ENCODE measurements at places on chromosomes 1 and 21.

- DNase-seq, result no peak
Measured at GRCh38 chr21:17427831-17428483, 84.9 kb upstream of the CXADR start.

GRCh38 chr1:196007763-196008162 lies 600.5 kb downstream of the KCNT2 start:
- no peak for DNase-seq

DNA sequence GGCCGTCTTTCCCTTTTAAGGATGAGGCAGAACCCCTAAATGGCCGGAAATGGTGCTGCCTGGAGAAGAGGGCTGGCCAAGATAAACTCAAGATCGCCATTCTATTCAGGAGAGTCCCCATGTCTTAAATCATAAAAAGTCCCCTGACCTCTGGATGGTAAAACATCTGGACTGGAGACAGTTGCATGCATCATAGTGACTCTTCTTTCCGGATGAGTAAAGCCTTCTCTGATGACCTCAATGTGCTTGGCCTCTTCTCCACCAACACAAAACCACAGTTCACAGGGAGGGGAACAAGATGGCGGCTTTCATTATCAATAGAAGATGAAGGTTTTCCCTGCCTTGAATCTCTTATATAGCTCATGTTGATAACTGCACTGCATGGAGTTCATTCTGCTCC lies 27.5 kb upstream of the H6PD start:
- no peak for DNase-seq

- DNase-seq, result no peak
Measured at GRCh38 chr1:208160259-208160819, 83.8 kb downstream of the PLXNA2 start.

- no peak for DNase-seq
Measured at GRCh38 chr1:156003923-156004188, 16.9 kb downstream of the SSR2 start.

DNA sequence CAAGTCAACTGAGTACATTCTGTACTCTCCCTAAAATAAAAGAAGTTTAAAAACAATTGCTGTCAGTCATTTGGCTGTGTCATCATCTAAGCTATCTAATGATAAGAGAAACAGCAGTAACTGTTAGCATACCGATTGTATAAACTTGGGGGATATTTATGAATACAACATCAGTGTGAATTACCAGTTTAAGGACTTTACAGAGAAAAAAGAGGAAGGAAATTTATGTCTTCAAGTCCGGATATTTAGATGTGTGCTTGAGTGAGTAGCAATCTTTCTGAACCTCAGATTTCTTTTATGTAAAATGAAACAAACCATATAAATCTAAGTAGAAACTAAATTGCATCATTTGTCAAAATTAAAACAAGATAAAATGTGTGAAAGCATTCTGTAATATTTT lies 1557.0 kb downstream of the MRPL39 start:
- no peak for DNase-seq

DNA sequence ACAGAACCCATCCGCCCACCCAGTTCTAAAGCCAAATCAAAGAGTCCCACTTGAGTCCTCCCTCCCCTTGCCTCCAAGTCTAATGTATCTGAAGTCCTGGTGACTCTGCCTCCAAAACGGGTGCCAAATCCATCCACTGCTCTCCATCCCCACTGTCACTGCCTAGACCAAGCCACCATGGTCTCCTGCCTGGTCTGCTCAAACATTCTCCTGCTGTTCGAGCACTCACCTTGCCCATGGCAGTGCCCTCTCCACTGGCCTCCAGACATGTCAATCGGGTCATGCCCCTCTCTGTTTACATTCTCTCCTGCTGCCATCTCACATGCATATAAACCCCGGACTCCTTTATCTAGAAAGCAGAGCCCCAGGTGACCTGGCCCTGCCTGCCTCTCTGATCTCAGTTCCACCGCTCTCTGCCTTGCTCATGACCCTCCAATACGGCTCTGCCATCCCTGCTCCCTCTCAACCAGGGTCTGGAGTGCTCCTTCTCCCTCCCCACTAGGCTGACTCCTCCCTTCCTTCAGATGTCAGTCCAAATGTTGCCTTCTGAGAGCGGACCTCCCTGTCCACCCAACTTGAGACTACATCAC lies 32.1 kb upstream of the MX1 start:
- no peak for DNase-seq

- DNase-seq, result no peak
Measured at GRCh38 chr1:109805486-109806165, 41.9 kb upstream of the EPS8L3 start.

DNA sequence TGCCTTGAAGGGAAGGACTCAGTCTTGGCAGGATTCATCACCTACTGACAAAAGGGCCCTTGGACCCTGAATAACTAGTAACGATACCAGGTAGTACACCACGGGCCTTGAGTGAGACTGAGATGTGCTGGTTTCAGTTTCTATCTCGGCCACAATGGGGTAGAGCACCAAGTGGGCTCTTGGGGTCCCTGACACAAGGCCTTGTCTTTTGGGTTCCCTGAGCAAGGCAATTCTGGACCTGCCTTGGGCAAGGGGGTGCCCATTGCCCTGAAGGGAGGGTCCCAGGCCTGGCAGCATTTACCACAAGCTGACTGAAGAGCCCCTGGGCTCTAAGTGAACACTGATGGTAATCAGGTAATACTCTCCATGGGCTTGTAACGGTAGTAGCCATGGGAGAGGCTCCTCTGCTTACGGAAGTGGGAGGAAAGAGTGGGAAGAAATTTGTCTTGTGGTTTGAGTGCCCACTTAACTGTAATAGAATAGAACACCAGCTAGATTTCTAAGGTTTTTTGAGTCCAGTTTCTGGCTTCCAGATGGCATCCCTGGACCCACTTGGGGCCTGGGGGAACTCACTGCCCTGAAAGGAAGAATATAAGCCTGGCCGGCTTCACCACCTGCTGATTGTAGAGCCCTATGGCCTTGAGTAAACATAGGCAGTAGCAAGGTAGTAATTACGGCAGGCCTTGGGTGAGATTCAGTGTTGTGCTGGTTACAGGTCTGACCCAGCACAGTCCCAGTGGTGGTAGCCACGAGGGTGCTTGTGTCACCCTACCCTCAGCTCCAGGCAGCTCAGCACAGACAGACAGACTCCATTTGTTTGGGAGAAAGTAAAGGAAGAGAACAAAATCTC lies 58.5 kb downstream of the WDR4 start:
- no peak for DNase-seq

DNA sequence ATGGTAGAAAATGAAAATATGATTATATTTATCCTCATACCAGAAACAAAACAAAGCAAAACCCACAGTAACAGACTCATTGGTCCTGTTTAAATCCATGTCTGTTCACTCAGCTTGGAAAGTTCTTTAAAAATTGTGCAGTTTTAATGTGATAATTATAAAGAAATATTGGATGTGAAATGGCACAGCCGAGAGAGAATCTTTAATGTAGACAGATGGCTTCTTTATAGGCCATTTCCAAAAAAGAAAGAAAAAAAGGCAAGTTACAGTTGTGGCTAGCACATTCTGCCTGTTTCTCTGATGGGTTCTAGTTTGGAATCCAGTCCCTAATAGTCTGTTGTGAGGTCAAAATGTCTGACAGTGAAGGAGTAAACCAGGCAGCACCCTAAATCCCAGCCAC lies 62.0 kb downstream of the SH3BGR start:
- no peak for DNase-seq

- DNase-seq, result no peak
Measured at GRCh38 chr1:62117018-62117750, 77.5 kb upstream of the L1TD1 start.

GRCh38 chr1:215888159-215888558 lies 321.1 kb downstream of the KCTD3 start:
- no peak for DNase-seq

GRCh38 chr1:200423235-200423634 lies 13.4 kb upstream of the ZNF281 start:
- DNase-seq, result no peak

DNA sequence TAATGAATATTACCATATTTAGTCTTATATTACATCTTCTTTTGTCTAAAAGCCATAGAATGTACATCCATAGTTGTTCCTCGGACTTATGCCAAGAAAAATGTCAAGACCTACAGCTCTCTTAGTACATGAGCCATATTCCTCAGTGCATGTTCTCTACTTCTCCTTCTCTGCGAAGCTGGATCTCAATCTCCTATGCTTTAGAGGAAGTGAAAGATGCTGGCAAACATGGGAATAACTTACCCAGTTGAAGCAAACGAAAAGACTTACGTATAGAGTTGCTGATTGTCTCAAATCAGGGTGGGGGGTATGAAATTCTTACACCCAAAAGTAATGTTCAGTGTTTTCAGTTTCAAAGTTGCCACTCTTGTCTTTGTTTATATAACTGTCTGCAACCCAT lies 32.7 kb downstream of the OR13G1 start:
- no peak for DNase-seq

DNA sequence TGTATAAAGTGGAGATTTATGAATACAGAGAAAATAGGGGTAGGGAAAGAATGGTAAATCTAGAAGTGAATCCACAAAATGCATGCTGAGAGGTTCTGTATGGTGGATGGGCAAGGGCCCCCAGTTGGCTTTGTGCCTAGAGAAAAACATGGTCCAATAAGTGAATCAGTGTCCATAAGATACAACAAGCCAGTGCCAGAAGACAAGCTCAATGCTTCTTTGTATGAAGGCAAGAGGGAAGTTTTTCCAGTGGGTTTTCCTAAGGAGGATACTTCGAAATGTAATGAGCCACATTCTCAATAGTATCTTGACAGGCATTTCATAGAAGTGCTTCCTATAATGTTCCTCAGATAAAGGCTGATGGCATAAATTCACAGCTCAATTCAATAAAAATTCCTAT lies 169.4 kb upstream of the HMCN1 start:
- DNase-seq, result no peak

DNA sequence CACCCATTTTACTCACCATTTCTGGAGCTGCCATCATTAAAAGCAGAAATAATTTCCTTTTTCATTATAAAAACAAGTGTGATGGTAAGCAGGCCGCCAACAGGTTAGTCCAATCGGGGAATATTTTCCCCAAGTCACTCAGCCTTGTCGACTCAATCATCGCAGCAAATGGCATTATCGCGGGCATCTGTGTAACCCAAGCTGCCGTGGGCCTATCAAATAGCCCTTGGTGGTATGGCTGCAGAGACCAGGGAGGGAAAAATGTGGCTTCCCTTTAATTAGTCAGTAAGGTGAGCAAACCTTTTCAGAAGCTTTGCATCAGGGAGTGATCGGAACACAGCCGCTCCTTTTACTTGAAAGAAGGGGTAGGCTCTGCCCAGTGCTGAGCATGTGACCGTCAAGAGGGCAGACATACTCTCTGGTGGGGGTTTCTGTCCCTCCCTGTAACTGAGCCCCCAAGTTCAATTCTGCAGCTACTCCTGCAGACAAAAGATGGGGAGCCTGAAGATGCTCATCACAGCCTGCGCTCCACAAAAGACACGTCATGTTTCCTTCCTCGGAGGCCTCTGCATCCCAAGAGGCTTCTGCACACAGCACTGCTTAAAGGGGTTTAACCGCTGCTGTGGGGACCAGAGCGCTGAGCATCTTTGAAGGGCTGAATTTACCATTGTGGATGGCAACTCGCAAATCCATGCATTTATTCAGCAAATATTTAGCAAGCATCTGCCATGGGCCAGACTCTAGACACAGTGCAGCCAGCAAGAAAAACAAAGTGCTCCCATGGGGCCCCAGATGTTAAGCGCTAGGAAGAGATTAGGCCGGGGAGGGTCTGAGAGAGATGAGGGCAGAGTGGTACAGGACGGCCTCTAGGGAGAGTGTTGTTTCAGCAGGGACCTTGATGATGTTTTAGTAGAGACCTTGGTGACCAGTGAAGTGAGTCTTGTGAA lies 1.2 kb upstream of the TMPRSS3 start:
- no peak for DNase-seq

- DNase-seq, result no peak
Measured at GRCh38 chr21:41402796-41403195, 23.2 kb upstream of the MX1 start.

GRCh38 chr1:85957760-85958159 lies 198.8 kb downstream of the COL24A1 start:
- DNase-seq, result no peak

DNA sequence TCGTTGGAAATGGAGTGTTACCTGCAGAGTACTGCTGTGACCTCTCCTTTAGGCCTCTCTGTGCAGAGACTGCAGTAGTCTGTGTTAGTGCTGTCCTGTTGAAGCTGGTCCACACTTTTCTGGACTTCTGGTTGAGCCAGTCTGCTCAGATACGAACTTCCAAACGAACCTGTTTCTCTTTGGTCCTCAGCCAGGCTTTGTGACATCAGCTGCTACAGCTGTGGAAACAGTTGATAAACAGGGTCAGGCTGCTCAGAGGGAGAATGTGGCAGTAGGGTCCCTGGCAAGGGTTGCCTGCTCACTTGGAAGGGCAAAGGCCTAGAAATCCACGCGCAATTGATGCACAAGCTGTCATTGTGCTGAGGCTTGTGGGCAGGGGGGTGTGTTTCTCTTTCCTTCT lies 98.8 kb downstream of the NOS1AP start:
- DNase-seq, result no peak

DNA sequence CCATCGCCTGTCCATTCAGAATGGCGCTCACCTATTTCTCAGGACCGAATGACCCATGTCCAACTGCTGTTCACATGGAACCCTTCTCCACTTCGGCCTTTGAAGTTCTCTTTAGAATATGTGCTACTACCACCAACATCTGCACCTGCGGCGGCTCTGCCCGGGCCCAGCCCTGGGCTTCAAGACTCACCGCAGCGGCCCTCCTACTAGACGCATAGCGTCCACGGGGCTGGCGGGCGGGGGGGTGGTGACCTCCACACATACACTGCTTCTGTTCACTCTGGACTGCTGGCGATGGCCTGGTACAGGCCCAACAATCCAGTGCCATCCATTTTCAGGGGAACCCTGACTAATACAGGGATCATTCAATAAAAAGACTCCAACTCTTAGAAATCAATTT lies 394.2 kb downstream of the VAV3 start:
- no peak for DNase-seq

GRCh38 chr1:51912881-51913280 lies 34.4 kb upstream of the NRDC start:
- no peak for DNase-seq

- no peak for DNase-seq
Measured at GRCh38 chr1:95048317-95048716, 24.4 kb downstream of the ALG14 start.

DNA sequence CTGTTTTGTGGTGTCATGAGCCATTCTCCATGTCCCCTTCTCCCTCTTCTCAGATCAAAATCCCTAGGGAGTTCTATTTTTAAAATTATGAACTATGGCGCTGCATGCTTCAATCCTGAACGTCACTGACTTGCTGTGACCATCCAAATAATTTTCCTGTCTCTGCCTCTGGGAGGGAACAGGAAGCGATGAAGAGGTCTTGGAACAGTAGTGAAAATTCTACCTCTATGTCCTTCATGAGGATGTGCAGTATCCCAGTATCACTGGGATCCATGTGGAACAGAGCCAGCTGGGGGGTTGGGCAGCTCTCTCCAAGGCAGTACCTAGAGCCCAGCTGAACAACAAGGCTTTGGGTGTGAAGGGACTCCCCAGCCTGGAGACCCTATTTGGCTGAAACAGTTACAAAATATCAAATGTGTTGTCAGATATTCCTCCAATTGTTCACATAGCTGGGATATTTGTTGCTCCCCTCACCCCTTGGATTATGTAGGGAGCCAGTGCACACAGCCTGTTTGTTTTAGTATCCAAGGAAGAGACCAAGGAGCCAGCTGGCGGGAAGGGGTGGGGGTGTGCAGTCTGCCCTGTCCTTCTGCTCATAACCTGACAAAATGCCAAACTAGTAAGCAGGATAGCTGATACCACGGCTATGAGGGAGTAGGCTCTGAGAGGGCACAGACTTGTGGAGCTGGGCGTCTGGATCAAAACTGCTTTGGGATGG lies 7.6 kb downstream of the DCLRE1B start:
- DNase-seq, result no peak

Measured in stimulated activated naive CD4-positive, alpha-beta T cell treated with Interleukin-2 at 50 U/mL for 16 hours (primary cell).